NCI-H345 (cell line): ENCODE measurements at places on chromosomes 7 and 10.
A peak's percentile ranks its signal among the peaks of the same experiment; 100 is the strongest.

DNA sequence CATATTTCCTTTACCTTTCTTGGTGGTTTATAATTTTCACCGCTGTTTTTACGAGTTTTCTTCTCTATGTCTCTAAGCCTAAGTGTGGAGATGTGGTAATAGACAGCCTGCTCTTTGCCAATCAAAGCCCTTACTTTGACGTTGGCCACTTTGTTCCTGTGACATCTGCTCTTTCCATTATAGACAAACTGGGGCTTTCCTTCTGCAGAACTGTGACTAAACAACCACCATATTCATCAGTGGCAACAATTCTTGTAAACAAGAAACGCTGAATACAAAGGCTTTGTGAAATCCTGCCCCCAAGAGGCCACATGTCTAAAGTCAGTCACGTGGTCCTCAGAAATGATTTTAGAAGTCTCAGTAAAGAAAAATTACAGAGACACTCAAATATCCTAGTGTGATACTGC lies 59.6 kb upstream of the CAPZA2 start:
- DNase-seq = peak; percentile 49

DNA sequence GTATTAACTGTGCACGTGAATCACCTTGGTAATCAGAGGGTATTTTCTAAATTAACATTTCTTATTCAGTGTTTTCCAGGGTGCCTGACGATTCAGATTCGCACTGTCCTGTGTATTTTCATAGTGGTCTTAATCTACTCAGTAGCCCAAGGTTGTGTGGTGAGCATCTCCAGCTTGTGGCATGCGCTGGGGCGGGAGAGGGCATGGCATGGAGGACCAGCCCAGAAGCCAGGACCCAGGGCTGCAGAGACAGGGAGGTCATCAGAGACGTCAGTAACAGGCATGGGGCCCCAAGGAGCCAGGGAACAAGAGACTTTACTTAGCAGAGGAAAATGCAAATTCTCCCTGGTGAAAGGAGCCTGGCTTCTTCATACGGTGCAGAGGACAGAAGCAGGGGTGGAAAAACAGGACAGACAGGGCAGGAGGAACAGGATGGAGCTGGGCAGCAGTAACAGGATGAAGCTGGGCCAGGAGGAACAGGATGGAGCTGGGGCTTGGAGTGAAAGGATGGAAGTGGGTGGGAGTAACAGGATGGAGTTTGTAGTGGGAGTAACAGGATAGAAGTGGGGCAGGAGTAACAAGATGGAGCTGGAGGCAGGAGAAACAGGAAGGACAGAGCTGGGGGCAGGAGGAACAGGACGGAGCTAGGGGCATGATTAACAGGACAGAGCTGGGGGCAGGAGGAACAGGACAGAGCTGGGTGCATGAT lies 110.9 kb downstream of the ADCY1 start:
- DNase-seq = no peak

DNA sequence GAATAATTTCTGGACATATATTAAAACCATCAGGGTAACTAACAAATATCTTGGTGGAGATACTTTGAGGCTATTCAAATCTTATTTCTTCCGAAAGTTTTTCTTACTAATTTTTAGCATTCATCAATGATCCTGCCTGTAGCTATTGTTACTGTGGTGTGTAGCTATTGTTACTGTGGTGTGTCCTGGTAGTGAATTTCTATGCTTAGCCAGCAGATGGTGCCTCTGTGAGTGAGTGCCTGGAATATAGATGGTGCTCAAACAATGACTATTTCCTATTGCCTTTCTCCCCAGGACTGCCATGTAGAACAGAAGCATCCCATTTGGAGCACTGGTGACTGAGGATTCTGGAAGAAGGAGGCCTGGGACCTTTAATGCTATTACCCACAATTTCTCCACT lies 245.7 kb downstream of the CCSER2 start:
- DNase-seq = no peak

GRCh38 chr10:47340608-47341170 lies 7.5 kb upstream of the RBP3 start:
- peak; percentile 12 for DNase-seq

DNA sequence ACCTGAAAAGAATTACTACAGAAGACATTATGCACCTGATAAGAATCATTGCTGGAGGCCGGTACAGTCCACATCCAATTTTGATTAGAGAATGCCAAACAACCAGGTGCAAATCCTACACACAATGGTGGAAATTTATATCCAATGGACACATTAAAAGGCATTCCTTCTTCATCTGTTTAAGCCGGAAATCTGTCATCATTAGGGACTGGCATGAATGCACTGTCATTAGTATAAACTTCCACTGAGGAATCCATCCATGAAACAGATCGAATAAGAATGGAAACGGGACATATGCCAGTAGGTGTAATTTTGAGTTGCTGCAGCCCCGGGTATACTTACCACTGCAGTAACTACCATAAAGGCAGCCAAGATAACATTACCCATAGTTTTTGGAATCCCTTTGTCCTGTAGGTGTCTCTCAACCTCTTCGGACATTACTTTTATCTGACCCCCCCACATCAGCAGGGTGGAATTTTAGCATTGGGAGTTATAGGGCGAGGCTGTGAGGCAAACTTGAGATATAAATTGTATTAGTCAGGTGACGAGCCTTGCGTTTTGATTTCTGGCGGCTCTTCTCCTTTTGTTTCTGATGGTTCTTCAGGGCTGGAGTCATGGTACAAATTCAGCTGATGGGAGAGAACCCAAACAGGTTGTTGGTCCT lies 36.5 kb upstream of the AKR1C2 start:
- DNase-seq = no peak

GRCh38 chr7:29878081-29878688 lies 71.9 kb downstream of the WIPF3 start:
- DNase-seq = peak; percentile 35

DNA sequence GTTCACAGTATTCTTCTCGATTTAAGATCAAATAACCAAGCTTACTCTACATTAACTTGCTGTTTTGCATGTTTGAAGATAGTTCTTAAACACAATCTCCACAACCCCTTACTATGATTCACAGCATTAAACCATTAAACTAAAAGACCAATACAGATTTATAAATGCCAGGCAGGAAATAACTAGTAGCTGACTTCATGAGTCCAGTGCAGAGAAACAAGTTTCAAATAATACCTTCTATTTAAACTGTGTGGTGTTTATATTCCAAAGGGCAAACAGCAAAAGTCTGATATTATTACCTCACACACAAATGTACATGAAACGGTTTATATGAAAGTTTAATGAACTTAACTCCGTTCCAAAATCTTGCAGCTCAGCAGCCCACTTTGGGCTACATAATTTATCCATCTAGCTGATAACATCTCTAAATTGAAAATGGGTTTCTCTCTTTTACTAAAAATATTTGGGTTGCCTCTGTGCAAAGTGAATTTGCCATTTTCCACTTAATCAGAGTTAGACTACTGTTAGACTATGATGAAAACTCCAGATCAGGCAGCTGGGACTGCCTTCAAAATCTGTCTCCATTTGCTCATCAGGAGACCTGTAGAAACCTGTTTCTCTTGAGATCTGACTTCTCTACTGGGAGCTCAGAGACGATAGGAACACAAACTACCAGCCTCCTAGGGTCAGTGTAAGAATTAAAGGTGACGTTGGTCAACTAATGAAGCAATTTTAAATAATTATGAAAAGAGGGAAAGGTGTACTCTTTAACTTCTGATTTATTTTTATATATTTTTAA lies 287.3 kb downstream of the FZD1 start:
- no peak for DNase-seq

DNA sequence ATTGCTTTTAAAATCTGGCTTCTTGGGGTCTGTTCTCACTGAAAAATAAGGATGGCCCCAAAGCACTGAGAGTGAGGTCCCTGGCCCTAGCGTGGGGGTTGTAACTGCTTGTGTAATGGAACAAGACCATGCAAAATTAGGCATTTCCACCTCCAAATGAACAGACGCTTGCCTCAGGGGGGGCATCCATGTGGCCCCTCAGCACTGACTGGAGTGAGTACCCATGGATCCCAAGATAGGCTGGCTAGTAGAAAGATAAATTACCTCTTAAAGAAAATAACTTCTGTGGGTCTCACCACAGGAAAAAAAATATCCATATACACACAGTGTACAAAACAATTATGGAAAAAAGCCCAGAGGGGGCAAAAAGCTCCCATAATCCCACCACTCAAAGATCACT lies 15.2 kb upstream of the CPA1 start:
- no peak for DNase-seq
